ENCODE measurements at places on chromosomes 4 and X. TPM values are rescaled to one million over a fixed set of nuclear protein-coding genes. Genes with fewer than 3 reads are reported as not detected.

DNA sequence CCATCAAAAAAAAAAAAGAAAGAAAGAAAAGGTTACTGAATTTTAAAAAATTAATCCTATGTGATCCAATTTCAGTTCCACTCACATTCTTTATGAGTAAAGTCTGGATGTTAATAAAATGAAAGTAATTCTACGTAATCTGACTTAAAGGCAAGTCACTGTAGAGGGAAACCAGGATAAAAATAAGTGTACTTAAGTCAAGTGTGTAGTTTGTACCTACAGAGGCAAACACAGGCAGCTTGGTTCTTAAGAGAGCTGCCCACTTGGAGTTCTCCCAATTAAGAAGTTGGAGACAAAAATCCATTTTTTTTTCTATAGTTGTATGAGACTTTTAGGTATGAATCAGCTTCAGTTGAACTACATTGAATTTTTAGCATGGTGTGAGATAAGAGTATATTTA lies 7.0 kb upstream of the LRAT start:
- DNase-seq: no peak

GRCh38 chr4:145423017-145423708 lies 58.5 kb upstream of the SMAD1 start:
- DNase-seq: no peak

- DNase-seq: peak; percentile 33
Observed at GRCh38 chr4:184644553-184645307, 4.5 kb downstream of the CASP3 start.

GRCh38 chrX:11412715-11413623 lies 119.8 kb downstream of the AMELX start:
- DNase-seq: no peak

DNA sequence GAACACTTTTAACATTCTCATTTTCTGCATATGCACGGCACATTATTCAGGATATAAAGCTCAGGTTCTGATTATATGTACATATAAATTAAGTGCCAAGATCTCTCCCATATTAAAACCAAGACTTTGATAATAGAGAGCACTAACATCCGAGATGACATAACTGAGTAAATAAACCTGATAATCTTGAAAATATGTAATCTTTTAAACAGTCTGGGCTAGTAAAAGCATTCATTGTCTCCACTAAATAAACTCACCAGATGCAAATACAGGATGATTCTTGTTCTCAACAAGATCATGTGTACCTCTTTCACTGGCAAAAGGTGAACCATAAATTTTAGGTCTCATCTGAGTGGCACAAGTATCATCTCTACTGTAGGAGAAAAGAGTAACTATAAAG lies 942.2 kb downstream of the TRAM1L1 start:
- no peak for DNase-seq

DNA sequence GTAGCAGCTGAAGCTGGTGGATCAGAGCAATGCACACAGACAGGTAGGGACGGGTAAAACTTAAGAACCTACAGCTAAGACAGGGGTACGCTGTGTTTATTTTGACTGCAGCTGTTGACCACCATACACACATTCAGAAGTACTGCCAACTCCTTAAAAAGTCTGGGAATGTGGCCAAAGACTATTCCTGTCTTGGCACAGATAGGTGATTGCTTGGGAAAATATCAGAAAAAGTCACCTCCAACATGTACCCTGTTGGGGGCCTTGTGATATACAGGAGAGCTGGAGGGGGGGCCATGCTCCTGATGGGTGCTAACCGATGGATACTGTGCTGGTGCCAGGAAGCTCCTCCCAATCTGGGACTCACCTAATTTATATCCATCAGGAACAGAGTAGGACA lies 121.2 kb downstream of the VCX2 start:
- DNase-seq: no peak

- no peak for DNase-seq
Observed at GRCh38 chr4:19375931-19376330, 875.8 kb upstream of the SLIT2 start.

DNA sequence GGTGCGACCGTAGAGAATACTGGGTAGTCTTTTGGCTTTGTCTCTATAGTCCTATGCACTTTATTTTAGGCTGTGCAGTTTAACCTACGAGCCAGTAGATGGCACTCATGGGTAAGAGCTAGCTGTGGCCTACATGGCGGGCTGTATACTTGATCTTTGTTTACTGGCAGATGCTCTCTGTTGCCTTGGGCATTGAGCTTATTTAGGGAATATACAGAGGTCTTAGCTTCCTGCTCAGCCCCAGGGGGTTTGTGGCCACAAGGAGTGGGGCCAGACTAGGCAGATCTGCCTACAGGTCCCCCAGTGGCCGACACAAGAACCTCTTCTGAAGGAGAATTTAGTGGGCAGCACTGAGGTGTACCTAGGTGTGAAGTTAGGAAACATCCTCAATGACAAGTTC lies 227.6 kb upstream of the HDX start:
- peak; percentile 42 for DNase-seq

- peak; percentile 50 for DNase-seq
Observed at GRCh38 chr4:124862261-124862660, 149.7 kb upstream of the ANKRD50 start.

- DNase-seq: peak; percentile 1
Observed at GRCh38 chrX:57964975-57965374, 54.7 kb upstream of the ZXDA start.

GRCh38 chr4:76972306-76972705 lies 22.8 kb downstream of the SEPTIN11 start:
- no peak for DNase-seq

DNA sequence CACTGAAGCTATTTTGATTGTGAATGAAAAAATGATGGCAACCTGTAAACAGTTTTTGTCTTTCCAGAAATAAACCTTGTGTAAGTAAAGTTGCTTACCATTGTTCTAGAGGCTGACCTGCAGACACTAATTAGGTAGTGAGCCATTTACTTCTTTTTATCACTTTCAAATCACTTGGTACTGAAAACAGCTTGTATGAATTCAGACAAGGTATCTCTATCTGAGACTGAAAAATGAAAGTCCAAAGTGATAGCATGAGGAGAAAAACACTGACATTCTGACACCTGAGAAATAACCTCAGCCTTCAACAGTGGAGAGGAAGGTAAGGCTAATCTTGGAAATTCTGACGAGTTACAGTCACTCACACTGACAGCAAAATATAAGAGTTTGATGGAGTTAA lies 238.8 kb downstream of the GPC3 start:
- no peak for DNase-seq

GRCh38 chrX:128928636-128929035 lies 594.7 kb downstream of the SMARCA1 start:
- no peak for DNase-seq

DNA sequence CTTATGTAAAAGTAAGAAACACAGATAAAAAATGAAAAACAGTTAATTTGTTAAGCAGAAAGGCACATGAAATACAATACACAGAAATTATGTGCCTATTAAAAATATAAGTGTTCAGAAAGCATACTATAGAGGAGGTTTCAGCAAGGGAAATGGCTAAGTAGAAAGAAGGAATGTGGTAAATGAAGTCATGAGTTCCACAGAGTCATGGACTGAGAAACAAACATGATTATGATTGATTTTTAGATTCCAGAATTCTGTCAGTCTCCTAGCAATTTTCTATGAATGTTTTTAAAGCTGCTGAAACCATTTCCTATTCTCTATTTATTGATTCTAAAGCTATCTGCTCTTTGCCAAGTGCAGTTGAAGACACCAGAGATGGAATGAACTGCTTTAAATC lies 1398.4 kb downstream of the ARAP2 start:
- DNase-seq: no peak

- DNase-seq: no peak
Observed at GRCh38 chr4:22508376-22508775, 7.5 kb downstream of the ADGRA3 start.

C4orf51 gene
- total RNA-seq: not detected

NPFFR2 gene
- total RNA-seq: not detected

XG gene
- total RNA-seq: 1.5 TPM

WAS gene
- total RNA-seq: 0.19 TPM

FATE1 gene
- total RNA-seq: not detected

SYN1 gene
- total RNA-seq: not detected

TRIM60 gene
- not detected for total RNA-seq

TLR7 gene
- not detected for total RNA-seq
